Large intestine (tissue), 12 donors: ENCODE measurements at places on chromosomes 7 and 10. TPM values are rescaled to one million over a fixed set of nuclear protein-coding genes. Genes with fewer than 3 reads are reported as not detected.

The OR2A42 gene
- polyA plus RNA-seq: 0.34 TPM

The MNX1 gene
- polyA plus RNA-seq: 14.5 TPM

The ZNF398 gene
- 11.1 TPM for polyA plus RNA-seq

The GPRIN2 gene
- 10.3 TPM for polyA plus RNA-seq

DNA sequence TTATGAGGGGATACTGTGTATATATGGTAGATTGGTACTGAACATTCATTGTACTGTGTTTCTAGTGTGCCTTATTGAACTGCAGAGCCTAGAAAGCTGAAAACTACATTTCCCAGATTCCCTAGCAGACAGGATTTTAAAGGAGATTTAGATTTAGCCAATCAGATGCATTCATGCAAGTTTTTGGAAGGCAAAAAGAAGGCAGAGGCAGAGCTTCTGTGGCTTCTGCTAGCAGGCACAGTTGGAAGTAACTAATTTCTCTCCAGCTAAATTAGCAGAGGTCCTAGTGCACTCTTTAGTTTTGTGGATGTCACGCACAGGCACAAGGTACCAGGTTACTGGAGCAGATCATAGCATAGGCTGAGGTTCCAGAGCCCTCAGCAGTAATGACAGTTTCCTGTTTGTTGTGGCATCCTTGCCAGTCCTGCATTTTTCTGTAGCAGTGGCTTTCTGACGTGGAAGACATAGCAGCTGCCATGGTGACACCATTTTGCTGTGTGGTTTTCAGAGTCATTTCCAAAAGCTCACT, 83.7 kb upstream of the CCDC71L start:
- no peak for DNase-seq

DNA sequence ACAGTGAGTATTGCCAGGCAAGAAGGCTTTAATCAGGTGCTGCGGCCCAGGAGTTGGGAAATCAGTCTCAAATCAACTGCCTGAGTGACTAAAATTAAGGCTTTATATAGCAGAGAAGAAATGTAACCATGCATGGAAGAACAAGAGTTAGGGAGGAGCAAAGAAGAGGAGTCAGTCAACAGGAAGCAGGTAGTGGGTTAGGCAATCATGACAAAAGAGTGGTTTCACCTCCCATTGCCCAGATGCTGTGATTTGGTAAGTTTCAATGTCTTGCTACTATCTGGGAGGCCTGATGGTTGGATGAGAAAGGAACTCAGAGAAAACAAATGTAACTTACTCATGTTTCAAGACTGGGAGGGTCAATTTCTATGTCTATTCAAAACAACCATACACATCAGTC, 998.3 kb downstream of the GATA3 start:
- no peak for DNase-seq

GRCh38 chr10:114320249-114321116, 81.4 kb downstream of the VWA2 start:
- DNase-seq: no peak

DNA sequence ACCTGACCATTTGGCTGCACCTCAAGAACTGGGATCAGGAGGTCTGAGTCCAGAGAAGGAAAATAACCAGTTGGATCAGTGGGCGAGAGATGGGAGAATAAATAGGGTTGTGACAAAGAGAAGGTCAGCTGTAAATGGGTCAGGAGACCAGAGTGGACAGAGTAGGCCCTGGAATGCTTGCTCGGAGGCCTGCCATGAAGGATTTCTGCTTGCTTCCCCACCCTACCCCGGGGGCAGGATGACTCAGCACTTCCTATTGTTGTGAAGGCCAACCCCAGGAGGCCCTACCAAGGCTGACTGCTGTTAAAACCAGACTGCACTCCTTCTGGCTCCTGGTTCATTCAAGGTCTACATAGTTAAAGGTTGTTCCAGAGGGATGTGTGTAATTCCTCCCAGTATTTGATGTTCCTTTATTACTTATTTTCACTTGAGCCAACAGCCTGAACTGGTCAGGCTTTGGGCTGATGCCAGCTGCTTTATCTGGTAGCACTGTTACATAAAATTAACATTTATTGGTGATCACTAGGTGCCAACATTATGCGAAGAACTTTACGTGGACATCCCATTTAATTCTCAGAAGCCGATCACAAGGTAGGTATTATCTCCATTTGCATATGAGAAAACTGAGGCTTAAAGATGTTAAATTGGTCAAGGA, 27.3 kb upstream of the IFRD1 start:
- DNase-seq: peak; percentile 71

DNA sequence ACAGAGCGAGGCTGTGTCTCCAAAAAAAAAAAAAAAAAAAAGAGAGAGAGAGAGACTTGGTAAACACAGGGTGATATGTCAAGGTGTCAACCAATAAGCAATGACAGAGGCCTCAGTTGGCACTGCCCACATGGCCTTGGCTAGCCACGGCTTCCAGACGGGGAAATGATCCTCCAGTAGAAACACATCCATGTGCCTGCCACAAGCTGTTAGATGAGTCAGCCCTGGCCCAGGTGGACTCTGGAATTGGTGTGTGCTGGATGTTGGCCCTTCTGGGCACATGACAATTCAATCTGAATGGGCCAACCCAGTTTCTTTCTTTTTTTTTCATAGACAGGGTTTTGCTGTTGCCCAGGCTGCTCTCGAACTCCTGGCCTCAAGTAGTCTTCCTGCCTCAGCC, 13.7 kb downstream of the RFC2 start:
- peak; percentile 59 for DNase-seq

DNA sequence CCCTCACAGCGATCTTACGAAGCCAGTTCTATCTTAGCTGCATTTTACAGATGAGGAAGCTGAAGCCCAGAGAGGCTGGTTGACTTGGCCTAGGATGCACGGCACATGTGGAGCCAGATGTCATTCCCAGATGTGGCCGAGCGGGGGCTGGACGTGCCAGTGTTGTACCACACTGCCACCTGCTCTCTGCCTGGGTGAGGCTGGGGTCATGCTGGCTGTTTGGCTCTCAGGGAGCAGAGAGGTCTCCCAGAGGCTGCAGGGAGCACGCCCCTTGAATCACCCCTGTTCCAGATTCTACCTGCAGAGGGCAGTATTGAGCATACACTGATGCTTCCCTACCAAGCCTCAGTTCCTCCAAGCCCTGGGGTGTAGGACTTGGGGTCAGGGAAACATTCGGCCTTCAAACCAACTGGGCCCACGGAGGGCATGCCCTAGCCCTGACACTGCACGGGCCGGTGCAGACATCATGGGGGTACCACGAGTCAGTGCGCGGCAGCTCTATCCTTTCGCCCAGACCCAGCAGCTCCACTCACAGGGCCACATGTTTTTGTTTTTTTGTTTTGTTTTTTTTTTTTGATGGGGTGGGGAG, 3.8 kb upstream of the GTF2IRD1 start:
- peak; percentile 51 for DNase-seq

GRCh38 chr7:71824006-71824760, 588.0 kb downstream of the CALN1 start:
- no peak for DNase-seq

DNA sequence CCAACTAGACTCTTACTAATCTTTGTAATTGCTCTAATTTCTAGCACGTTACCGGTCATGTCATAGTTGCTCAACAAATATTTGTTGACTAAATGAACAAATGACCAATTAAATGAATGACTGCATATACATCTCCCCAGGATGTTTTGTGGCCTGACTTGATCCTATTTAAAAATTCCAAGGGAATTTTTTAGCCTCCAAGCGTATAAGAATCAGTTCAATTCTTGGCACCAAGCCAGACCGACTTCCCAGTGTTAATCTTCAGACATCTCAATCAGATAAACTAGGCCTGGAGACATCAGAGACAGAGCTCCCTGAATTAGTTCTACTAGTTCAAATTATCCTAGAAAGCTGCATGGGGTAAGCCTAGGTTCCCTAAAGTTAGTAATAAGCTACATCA, 96.0 kb downstream of the GSAP start:
- no peak for DNase-seq

- no peak for DNase-seq
Measured at GRCh38 chr10:43821103-43821502, 172.4 kb upstream of the ZNF32 start.

- no peak for DNase-seq
Measured at GRCh38 chr7:102455596-102455995, 9.1 kb downstream of the ALKBH4 start.

DNA sequence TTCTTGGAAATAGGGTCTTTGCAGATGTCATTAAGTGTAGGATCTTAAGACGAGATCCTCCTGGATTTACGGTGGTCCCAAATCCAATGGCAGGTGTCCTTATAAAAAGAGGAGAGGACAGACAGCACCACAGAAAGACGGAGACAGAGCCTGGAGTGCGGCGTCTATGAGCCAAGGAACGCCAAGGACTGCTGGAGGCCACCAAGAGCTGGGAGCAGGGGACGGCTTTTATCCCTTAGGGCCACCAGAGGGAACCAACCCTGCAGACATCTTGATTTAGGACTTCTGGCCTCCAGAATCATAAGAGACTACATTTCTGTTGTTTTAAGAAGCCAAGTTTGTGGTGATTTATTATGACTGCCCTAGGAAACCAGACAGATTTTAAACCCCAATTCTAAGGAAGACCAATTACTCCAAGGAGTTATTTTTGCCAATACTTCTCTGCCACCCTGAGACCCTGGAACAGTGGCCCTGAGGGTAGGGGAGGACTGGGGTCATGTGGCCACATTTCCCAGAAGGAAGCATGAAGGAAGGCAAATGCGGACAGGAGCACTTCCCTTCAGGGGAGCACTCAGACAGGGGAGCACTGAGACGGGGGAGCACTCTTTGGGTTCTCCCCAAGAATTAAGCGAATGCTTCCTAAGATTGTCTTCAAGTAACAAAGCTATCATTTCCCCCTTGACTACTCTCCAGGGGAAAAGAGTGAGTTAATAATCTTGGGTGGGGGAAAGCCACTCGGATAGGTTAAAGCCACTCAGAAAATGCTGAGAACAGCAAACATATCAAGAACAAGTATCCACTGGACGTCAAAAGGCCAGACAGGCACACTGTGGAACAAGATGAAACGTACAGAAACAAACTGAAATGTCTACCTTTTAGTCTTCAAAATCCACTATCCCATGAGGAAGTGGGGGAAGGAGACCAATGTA, 67.5 kb downstream of the CHST15 start:
- no peak for DNase-seq

GRCh38 chr10:108410236-108410635, 1245.7 kb upstream of the SORCS1 start:
- DNase-seq: no peak

DNA sequence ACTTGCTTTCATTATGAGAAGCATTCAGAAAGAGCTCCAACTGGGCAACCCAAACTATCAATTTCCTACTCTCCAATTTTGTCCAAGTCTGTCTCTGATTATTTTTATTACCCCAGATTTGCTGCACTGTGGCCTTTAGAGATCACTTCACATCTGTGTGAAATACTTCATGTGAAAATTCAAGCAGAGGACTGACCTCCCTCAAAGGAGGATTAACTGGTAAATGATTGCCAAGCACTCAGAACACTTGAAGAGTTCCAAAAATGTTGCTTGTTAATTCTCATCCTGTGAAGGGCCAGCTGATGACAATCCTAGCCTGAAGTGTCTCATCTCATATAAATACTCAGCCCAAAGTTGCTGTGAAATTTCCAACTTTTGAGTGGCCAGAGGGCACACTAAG, 182.8 kb upstream of the DGKB start:
- no peak for DNase-seq

DNA sequence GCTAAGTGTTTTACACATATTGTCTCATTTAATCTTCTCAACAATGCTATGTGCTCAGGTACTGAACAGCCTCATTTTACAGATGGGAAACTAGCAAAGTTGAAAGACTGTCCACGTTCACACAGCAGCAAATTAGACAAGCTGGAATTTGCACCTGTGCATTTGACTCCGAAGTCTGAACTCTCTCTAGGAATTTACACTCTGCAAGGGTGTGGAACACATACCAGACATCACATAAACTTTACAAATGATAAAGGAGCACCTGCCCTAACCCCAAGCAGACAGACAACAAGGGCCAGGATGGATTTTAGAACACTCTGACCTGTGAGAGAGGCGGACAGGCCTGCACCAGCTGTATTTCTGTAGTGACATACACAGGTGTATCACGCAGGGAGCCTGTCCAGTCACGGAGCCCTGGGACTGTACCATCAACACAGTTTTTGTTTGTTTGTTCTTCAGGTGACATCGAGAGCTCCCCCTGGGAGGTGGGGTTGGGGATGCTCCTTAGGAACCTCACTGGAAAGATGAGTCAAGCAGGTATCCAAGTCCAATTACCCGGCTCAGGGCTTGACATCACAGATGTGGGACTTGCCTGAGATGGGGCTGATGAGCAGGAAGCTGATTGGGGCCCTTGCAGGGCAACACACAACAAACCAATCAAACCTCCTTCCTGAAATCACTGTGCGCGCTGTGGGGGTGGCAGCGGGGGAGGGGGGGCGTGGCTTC, 31.0 kb downstream of the MKI67 start:
- DNase-seq: peak; percentile 54

GRCh38 chr10:1217661-1218060, 161.5 kb downstream of the WDR37 start:
- no peak for DNase-seq

- no peak for DNase-seq
Measured at GRCh38 chr7:30667172-30667571, 15.1 kb downstream of the CRHR2 start.

DNA sequence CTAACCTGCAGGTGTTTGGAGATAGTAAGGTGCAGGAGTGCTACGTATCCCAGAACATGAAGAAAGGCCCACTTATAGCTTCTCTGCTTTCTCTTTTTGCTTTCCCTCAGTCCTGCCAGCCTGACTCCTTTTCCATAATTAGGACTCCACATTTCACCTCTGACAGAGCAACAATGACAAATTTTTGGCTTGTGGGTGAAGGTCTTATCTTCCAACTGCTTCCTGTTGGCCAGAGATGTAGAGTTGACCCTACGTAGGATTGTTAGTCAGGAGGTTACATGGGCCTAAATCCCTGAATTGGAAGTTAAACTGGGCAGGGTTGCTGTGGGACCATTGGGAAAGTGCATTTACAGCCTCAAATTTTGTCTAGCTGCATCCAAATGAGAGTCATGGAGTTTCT, 21.3 kb downstream of the RP9 start:
- no peak for DNase-seq

GRCh38 chr10:60778971-60779796, 906 bp downstream of the CDK1 start:
- peak; percentile 49 for DNase-seq

GRCh38 chr7:20347680-20348079, 17.0 kb downstream of the ITGB8 start:
- DNase-seq: no peak

DNA sequence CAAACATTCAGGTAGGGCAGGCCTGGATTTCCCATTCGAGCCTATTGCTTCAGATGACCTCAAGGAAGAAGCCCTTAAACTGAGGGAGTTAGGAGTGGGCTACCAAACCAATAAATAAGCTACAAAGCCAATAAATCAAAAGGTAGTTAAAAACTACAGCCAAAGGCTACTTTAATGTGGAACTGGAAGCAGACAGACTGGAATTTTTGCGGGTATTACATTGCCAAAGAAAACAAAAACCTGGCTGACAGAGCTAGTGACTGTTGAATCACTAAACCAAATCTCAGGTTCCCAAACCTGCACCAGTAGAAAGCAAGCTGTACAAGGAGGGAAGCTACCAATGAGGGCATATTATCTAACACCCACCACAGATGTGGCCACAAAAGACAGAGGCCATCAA, 315.6 kb downstream of the GRM8 start:
- no peak for DNase-seq
